ENCODE measurements at places on chromosomes 2 and 18.

- no peak for DNase-seq
Measured at GRCh38 chr2:33765122-33765521, 166.0 kb upstream of the FAM98A start.

GRCh38 chr18:49342690-49343089, 117.8 kb downstream of the DYM start:
- DNase-seq = no peak

DNA sequence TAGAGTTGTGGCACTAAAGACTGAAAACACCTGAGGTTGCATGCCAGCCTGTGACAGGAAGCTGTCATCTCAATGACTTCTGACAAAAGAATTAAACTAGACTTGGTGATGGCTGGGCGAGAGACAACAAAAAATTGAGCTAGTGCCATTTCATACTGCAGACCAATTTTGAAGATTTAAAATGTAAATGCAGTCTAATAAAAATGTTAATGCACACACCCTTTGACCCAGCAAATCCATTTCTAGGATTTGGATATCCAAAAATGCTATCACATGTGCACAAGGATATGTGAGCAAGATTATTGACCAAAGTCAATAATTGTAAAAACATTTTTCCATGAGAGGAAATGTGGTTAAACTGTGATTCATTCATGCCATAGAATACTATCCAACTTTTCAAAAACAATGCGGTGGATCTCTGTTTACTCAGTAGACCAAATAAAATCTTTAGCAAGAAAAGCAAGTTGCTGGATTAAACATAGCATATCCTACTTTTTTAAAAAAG, 5.6 kb downstream of the FBXO36 start:
- DNase-seq = no peak

DNA sequence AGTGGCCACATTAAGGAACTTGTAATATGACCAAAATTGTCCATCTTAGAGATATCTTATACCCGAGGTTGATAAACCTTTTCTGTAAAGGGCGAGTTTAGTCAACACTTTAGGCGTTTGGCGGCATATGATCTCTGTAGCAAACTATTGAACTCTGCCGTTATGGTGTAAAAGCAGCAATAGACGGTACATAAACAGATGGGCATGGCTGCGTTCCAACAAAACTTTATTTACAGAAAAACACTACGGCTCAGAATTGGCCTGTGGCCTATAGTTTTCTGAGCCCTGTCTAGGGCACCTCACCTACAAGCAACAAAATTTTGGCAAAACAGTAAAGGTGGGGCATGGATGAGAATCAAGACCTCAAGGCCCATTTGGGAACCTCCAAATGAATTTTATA, 121.9 kb upstream of the HAAO start:
- DNase-seq = no peak

- DNase-seq = no peak
Measured at GRCh38 chr18:70643812-70644211, 355.0 kb downstream of the SOCS6 start.

- DNase-seq = no peak
Measured at GRCh38 chr2:202758604-202759003, 113.0 kb downstream of the ICA1L start.

- no peak for DNase-seq
Measured at GRCh38 chr2:197268786-197269584, 41.6 kb downstream of the ANKRD44 start.

- no peak for DNase-seq
Measured at GRCh38 chr2:228649447-228649846, 468.0 kb upstream of the SPHKAP start.

- no peak for DNase-seq
Measured at GRCh38 chr2:60796573-60797509, 40.8 kb downstream of the PAPOLG start.

DNA sequence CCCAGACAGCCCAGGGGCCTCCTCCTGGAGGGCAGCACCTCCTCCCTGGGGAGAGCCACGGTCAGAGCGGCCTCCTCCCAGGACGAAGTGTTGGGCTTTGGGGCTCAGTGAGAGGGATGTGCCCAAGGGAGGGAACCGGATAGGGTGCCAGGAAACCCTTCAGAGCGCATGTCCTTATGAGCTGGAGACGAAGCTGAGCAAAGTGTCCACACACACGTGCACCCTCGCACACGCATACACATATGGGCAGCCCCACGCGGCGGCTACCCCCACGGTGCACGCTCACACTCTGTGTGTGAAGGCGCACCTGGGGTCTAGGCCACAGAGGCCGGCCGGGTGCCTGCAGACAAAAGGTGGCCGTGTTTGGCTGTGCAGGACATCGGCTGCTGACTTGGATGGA, 106.1 kb upstream of the HDAC4 start:
- DNase-seq = no peak

GRCh38 chr2:183349091-183349490, 224.8 kb downstream of the NUP35 start:
- no peak for DNase-seq

DNA sequence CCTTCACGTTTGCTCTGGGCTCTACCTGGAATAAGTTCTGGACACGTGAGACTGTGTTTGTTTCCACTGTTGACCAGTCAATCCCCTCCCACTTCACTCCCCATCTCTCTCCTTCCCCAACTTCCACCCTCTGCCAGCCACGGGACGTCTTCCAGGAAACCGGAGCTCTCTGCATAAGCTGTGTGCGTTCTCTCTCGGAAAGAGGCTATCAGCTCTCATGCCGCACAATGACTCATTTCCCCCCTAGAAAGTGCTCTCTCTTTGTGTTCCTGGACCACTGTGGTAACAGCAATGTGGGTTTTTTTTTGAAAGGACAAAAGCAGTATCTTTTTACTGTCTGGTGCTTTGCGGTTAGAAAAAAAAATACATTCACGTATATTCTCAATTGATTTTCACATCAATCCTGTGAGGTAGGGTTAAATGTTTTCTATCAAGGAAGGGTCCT, 10.2 kb downstream of the PROKR1 start:
- no peak for DNase-seq

- no peak for DNase-seq
Measured at GRCh38 chr2:23651187-23652080, 266.5 kb downstream of the KLHL29 start.

DNA sequence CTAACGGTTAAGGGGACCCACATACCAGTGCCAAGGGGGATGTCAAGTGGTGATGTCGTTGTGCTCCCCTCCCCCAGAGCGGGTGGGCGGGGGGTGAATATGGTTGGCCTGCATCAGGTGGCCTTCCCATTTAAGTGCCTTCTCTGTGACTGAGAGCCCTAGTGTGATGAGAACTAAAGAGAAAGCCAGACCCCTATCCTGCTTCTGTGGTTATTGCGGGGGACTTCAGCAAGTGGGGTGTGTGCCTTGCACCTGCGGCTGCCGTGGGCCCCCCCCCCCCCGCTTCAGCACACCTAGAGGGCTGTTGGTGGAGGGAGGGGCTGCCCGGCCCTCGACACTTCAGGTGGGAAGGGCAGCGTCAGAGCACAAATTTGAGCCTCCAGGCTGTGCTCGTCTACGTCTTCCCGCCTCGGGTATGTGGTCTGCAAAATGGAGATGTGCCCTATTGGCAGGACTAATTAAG, 6.1 kb downstream of the CTDSP1 start:
- DNase-seq = peak; percentile 42

GRCh38 chr2:197356136-197356535, 45.6 kb upstream of the ANKRD44 start:
- DNase-seq = no peak

GRCh38 chr18:55489034-55489986, 98.7 kb downstream of the TCF4 start:
- peak; percentile 46 for DNase-seq

- DNase-seq = no peak
Measured at GRCh38 chr2:236273126-236273525, 8.9 kb upstream of the ASB18 start.

DNA sequence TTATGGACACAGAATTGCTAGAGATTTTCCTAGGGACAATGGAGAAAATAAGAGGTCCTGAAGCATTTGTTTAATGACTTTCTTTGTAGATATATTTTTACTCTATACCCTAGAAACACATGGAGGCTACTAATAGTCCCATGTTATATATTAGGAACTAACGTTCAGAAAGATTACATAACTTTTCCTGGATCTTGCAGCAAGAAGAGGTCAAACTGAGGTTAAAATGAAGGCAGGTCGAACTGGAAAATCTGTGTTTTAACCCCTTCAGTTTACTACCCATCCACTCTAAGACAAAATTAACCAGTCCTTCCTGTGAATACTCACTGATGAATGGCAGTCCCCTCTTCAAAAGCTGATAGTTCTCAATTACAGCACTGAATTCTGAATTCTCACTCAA, 1415.8 kb upstream of the CELF4 start:
- no peak for DNase-seq

Measured in SK-N-SH (cell line).